ENCODE measurements at places on chromosomes 5 and 9.

- DNase-seq: no peak
Observed at GRCh38 chr9:77276799-77277198, 99.5 kb downstream of the VPS13A start.

DNA sequence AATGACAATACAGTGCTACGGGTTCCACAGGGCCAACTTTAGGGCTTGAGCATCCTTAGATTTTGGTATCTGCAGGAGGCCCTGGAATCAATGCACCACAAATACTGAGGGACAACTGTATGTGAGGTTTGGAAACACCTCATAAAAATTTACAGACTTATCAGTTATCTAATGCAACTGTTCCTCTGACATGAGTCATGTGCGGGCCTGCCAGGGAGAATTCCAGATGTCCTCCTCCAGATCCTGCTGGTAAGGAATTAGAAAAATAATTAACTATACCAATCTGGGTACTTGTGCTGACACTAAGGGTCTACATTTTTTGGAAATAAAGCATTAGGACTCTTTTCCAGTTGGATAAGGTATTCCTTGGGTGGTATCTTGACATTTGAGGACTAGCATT is 333.3 kb downstream of the ARRDC3 start:
- DNase-seq: no peak

- no peak for DNase-seq
Observed at GRCh38 chr5:132394667-132395259, 25.3 kb downstream of the SLC22A5 start.

DNA sequence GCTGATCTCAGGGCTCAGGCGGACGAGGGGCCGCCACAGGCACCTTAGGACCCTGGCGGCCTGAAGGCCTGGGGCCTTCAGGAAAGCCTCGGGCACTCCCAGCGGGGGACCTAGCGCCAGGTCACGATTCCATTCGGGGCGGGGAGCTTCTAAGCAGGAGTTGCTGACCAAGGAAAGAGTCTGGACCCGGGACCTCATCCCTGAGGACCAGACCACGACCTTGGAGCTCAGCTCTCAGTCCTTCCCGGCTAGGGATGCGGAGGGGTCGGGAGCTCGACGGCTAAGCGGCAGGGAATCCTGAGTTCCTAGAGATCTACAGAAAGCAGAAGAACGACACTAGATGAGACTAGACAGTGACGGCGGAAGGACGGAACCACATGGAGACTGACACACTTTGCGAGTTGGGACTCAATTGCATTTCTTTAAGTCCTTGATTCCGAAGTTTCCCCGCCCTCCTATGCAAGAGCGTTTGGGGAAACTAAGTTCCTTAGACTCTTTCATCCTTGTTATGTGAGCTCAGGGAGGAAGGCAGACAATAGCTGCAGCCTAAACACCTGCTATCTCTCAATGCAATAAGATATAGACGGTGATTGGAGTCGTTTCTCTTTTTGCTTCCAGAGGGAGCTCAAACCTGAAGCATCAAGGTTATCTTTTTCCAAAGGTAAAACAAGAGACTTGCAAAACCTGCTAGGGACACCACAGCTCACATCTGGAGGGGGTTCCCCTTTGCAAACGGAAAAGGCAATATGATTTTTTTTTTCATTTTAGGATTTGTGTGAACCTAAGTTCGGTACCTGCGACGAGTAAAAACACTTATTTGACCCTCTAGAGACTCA is 9.7 kb downstream of the NR2F1-AS1 start:
- no peak for DNase-seq

DNA sequence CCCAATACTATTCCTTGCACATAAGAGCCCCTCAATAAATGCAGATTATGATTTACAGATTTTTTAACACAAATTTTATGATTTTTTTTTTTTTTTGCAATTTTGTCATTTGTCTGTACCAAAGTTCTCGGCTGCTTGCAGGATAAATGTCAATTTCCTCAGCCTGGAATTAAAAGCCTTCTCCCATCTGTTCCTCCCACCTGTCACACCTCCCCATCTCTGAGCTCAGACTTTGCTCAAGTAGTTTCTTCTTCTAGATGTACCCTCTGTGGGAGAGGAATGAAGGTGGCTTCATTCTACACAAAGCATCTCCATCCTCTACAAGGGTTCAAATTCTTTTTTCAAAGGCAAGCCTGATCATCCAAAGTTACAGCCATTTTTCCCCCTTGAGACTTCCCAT is 153.7 kb upstream of the GRAMD2B start:
- DNase-seq: no peak

DNA sequence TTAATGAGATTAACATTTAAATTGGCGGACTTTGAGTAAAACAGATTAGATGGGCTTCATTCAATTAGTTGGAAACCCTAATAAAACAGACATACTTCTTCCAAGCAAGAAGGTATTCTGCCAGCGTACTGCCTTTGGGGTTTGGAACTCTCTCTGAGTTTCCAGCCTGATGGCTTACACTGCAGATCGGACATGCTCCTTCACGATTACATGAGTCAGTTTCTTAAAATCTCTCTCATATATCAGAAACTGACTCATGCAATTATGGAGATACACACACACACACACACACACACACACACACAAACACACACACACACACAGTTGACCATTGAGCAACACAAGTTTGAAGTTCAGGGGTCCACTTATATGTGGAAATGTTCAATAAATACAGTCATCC is 789.4 kb downstream of the CDH12 start:
- no peak for DNase-seq

GRCh38 chr9:98178874-98179850 is 13.3 kb downstream of the CORO2A start:
- no peak for DNase-seq
